ENCODE measurements at places on chromosomes 4 and X.

DNA sequence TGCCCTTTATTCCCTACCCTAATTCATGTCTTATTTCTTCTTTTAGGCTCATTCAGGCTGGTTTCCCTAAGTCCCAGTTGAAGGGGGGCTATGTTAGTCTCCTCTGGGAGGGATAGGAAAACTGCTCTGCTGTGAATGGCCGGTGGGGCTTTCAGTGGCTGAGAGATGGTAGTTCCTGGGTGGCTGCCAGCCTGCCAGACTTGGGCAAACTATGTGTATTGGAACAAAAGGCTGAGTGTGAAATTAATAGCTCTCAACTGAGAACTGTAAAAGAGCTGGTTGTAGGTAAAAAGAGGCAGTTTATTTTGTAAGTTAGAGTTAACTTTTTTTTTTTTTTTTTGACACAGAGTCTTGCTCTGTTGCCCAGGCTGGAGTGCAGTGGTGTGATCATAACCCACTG, 28.8 kb downstream of the ARHGAP10 start:
- DNase-seq: no peak

DNA sequence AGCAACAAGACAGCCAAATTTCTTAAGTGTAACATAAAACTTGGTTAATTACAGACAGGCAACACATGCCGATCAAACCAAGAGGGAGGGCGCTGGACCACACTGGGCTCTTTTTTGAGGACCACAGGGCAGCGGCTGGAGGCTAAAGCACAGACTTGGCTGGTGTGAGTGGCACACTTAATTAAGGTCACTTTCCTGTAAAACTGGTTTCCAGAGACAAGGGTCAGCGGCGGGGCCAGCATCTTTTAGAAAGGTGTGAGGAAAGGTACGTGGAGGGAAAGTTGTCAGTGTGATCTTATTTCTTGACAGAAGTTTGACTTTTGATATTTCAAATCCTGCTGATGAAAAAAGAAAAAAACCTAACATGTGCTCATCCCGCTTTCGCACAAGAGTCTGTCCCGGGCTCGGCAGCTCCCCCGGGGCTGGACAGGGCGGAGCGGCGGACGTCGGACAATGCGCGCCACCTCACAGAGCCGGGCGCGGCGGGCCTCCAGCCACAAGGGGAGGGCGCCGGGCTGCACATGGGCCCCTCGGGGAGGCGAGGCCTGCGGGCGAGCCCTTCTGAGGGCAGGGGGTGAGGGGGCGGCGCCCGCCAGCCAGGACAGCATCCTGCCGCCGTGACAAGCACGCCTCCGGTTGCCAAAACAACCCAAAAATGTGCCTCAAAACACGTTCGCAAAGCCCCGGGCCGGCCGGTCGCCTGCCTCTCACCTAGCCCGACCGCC, 660 bp upstream of the HSPA4L start:
- DNase-seq: peak; percentile 1

DNA sequence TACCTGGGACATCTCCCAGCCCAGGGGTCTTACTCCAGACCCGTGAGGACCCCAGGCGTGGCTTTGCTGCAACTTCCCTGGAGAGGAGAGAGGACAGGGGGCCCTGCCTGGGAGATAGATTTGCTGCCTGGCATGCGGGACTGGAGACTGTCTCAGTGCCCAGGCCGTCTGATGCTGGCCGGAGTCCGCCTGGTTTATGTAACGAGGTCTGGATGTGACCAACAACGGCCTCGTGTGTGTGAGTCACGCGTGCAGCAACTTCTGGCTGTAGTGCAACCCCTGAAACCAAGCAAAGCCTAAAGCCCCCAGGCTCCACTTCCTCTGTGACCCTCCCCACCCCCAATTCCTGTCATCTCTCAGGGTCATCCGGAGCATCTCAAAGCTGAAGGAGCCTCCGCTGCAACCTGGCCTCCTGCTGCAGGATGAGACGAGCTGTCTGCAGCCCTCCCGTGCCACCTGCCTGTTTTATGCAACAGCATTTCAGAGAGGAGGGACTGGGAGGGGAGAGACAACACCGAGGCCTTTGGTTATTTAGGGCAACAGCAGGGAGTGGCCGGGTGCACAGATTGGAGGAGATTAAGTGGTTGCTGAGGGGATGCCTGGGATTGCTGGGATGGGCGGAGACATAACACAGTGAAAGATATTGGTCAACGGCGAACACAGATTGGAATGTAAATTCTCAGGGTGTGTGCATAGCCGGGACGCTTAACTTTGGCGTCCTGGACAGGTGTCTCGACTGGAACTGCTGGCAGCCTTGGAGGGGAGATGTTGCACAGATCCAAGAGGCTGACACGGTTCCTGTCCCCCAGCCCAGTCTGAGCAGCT, 16.0 kb downstream of the XG start:
- no peak for DNase-seq

GRCh38 chr4:151323667-151324066, 1.7 kb downstream of the SH3D19 start:
- DNase-seq: no peak

GRCh38 chr4:4302416-4302815, 12.4 kb downstream of the ZBTB49 start:
- DNase-seq: no peak

- DNase-seq: no peak
These were observed 202.9 kb downstream of the TRAM1L1 start for GRCh38 chr4:116882503-116882902.

DNA sequence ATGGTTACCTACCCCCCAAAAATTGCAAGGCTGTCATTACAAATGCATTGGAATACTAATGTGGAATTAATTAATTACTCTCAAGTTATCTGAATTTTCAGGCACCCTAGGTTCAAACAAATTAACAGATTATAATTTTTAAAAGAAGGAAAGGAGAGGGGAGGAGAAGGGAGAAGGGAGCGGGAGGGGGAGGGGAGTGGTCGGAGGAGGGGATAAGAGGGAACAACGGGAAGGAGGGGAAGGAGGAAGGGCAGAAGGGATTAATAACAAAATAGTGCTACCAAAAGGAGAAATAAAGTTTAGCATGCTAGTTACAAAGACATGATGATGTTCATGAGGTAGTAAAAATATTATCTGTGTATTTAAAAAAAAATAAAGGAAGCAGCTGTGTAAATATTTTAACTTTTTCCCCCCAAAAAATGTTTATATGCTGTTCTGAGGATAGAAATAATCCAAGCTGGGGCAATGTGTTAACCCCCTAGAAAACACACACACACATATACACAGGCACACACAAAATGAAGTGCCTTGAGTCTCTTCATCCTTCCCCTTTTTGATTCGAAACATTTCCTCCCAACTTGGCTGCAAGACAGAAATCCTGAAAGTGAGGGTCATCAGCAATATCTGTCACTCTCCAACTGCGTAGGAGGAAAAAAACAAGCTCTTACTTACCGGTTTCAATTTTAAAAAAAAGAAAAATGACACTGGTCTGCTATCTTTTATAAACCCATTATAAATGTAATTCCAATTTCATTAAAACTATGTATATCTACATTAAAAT, 58.8 kb downstream of the PPP3CA start:
- DNase-seq: no peak

DNA sequence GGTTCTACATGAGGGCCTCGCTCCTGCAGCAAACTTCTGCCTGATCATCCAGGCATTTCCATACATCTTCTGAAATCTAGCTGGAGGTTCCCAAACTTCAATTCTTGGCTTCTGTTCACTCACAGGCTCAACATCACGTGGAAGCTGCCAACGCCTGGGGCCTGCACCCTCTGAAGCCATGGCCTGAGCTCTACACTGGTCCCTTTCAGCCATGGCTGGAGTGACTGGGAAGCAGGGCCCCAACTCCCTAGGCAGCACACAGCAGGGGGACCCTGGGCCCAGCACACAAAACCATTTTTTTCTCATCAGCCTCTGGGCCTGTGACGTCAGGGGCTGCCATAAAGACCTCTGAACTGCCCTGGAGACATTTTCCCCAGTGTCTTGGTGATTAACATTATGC, 542.7 kb downstream of the TLL1 start:
- no peak for DNase-seq

DNA sequence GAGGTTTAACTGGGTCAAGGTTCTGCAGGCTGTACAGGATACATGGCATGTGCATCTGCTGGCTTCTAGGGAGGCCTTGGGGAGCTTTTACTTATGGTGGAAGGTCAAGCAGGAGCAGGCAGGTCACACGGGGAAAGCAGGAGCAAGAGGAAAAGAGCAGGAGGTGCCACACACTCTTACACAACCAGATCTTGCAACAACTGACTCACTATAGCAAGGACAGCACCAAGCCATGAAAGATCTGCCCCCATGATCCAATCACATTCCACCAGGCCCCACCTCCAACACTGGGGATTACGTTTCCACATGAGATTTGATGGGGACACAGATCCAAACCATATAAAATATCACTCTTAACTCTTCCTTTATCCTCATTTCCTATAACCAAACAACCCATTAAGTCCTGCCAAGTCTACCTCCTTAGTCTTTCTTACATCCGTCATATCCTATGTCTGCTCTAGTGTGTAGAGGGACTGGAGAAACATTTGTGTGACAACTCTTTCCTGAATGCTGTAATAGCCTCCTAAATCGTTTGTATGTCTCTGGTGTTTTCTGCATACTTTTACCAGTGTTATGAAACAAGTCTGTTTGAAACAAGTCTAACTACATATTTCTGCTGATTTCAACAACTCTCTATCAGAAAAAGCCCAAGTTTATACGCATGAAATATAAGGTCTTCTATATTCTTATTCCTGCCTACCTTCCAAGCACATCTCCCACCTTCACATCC, 8.3 kb upstream of the RAP2C start:
- no peak for DNase-seq

DNA sequence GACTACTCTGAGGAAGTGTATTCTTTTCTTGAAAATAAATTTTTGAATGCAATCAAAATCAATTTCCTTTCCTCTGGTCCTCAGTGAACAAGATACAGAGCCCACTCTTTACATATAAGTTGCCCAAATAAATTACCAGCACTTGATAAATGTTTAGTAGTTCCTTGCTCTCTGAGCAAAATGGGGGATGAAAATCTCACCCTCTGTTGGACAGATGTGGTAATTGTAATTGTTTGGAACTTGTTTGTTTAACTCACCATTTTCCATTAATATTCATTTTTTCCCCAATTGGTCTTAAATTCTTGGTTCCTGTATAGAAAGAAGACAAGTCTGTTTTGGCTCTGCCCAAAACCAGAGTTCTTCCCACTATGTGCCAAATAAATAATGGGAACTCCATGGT, 146.3 kb downstream of the LDB2 start:
- DNase-seq: no peak

GRCh38 chr4:26879805-26880204, 19.2 kb downstream of the STIM2 start:
- no peak for DNase-seq

DNA sequence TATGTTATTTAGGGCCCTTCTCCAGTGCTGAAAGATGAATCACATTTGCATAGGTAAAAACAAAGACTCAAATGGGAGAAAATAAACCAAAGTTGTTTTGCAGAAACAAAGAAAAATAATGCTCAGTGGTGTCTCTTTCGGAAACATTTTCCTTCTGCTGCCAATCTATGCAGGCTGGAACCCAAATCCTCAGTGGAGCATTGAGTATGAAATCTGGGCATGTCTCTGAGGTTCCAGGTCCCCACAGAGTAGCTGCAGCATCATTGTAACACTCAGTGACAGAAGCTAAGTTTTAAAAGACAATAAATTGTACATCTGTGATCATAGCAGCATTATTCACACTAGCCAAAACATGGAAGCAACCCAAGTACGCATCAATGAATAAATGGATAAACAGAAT, 303.6 kb downstream of the FBXW7 start:
- no peak for DNase-seq

DNA sequence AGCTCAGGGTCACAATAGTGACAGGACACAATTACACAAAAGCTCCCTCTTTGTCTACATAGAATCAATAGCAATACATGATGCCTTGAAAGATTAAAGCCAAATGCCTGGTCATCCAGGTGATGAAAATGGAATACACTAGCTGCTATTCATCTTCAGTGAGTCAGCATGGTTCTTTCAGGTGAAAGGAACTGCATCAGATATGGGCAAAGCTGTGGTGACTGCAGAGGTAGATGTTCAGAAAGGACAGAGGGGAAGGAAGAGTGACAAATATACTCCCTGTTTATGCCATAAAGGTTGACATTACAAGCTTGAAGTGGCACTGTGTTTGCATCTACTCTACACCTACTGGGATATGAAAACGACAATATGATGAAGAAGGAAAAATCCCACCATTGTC, 20.0 kb upstream of the FTHL17 start:
- no peak for DNase-seq

- no peak for DNase-seq
These were observed 62.4 kb upstream of the BMPR1B start for GRCh38 chr4:94695384-94695783.

GRCh38 chr4:21811565-21811964, 137.0 kb downstream of the KCNIP4 start:
- no peak for DNase-seq

DNA sequence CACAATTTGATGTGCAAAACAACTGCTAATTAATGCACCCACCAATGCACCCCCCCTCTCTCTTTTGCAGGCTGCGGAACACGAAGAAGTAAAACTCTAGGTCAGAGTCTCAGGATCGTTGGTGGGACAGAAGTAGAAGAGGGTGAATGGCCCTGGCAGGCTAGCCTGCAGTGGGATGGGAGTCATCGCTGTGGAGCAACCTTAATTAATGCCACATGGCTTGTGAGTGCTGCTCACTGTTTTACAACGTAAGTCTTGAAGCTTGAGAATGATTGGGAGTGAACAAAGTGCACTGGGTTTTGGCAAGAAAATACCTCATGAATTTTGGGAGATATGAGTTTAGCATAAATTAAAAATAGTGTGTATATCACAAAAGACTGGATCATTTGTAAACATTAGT, 28.9 kb downstream of the TMPRSS11E start:
- DNase-seq: no peak

DNA sequence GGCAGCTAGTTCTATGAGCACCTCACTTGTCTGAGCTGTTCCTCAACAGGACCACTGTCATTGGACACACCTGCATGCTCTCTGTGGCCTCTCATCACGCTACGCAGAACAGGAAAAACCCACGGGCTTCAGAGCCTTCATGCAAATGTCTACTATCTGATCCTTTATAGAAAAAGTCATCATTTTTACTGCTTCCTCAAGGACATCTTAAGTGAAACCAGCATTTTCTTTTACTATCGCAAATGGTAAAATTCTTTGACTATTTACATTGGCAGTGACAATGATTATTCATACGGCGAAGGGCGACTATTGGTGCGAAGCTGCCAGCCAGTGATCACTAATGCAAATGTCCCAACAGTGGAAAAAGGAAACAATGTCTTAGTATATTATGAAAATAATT, 147.0 kb downstream of the AFAP1 start:
- no peak for DNase-seq

DNA sequence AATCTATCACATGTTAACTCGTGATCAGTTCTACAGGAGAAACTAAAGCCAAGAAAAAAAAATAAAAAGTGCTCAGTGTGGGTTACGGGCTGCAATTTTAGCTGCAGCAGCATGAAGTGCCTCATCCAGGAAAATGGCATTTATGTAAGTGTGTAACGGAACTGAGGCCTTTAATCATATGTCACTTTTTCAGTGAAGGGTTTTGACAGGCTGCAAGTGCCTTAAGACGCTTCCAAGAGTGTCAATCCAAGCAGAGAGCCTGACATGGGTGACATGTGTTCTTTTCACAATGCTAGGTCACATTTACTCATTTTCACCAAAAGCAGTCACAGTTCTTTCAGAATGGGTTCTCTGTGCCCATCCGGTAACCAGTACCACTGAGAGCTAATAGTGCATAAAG, 604.6 kb downstream of the RAB28 start:
- DNase-seq: no peak
